ENCODE measurements at places on chromosomes 5 and 9.

GRCh38 chr5:149543361-149544027 is 7.7 kb downstream of the CSNK1A1 start:
- no peak for DNase-seq

DNA sequence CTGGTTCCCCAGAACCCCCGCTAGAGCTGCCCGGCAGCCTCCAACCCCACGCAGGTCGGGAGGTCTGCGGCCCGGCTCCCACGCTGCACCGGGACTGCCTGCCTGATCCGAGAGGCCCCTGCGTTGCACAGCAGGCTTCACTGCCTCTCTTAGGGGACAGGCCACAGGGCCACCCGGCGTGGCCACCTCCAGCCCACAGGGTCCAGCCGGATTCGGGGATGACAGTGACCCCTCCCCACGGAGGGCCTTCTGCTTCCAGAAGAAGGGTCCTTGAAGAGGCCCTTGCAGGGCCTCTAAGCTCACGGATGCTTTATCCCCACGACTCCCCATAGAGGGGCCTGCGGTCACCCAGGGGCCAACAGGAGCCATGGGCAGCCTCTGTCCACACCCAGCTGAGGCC is 66.1 kb upstream of the PPP1R26 start:
- no peak for DNase-seq

- no peak for DNase-seq
These were observed 216.4 kb upstream of the CYLC2 start for GRCh38 chr9:102778746-102779145.

- DNase-seq: no peak
These were observed 1.5 kb downstream of the FAM170A start for GRCh38 chr5:119630752-119631440.

GRCh38 chr5:175021841-175022625 is 297.7 kb downstream of the MSX2 start:
- DNase-seq: no peak

- no peak for DNase-seq
These were observed 17.1 kb downstream of the TERT start for GRCh38 chr5:1277781-1278180.

DNA sequence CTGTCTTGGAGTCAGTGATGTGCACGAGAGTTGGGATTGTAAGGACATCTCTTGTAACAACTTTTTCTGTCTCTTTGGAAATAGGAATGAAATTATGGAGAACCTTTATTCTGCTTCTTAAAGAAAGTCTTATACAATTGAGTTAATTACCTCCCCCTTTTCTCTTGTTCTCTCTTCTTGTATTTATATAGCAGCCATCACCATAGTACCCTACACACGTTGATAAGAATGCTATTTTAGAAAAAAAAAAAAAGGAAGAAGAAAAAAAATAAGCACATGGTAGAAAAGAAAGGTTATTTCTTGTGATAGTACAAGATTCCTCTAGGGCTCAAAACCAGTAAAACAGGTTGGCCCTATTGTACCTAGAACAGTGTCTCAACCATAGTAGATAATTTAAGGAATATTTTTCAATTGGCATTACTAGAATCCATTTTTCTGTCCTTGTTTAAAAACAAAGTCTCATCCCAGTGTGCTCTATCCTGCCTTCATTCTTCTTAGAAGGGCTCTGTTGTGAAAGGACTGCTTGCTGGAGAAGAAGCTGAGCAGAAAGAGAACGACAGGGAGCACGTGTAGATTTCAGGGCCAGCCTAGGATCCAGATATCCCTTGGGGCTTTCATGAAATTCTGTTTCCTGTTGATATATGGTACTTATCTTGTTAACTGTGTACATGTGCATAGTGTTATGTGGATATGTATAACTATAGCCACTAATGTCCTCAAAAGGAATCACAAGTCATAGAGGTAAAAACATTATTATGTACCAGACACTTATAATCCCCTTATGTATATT is 392.3 kb upstream of the MEF2C start:
- DNase-seq: no peak

DNA sequence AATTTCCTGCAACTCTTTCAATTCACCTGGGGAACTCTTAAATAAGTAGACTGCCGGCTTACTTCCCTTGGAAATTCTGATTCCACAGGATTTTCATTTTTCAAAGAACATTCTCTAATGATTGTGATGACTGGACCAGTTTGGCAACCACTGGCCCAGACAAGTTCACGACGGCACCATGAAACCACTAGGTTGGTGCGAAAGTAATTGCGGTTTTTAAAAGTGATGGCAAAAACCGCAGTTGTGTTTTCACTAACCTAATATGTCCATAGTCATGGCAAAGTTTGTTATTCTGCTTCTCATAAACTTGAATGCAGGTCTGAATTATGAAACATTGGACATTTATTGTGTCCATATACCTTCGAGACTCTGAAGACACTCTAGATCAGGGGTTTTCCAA is 317.2 kb downstream of the IRX1 start:
- DNase-seq: no peak

- DNase-seq: no peak
These were observed 7.6 kb downstream of the FOXE1 start for GRCh38 chr9:97860451-97861147.

GRCh38 chr9:85522459-85523092 is 219.2 kb downstream of the AGTPBP1 start:
- DNase-seq: no peak

- no peak for DNase-seq
These were observed 176.4 kb downstream of the KIF4B start for GRCh38 chr5:155189981-155190380.

DNA sequence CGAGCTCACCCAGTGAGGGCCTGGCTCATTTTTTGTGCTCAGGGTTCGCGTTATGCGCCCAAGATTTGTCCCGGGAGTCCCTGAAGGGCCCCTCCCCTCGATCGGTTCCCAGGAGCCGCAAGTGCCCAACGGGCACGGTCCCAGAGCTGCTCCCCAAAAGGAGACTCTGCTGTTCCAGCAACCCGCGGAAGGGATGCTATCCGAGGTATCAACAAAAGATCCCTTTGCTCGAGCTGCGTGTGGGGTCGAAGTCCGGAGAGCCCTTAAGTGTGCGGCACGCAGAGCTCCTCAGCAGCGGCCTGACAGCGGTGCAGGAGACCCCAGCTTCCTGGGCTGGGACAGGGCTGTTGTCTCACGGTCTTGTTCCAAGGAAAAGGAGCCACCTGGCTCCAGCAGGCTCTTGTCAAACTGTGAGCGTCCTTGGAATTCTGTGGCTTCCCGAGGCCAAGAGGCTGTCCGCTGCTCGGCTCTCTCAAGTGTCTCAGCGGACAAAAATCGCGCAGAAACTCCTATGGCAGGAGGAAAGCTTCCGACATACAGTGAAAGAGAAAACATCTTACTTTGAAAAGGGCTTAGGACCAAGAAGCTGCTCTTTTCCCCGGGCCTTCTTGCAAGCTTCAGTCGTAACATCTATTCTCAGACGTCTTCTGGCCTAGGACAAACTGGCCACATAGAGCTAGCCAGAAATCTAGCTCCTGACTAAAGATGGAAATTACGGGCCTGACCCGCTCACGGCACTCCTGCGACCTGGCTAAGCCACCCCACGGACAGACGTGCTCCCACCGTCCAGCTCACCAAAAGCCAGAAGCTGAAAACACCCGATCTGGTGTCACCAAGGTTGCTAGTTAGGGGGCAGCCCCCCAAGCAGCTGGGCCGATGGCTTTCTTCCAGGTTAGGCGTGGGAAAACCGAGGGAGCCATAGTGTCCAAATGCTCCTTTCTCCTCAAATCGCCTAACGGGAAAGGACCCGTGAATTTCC is 2.6 kb upstream of the FOXB2 start:
- no peak for DNase-seq

GRCh38 chr9:20200581-20200980 is 411.7 kb upstream of the SLC24A2 start:
- DNase-seq: no peak

- no peak for DNase-seq
These were observed 77.0 kb downstream of the RXRA start for GRCh38 chr9:134403292-134403681.

- no peak for DNase-seq
These were observed 76.6 kb downstream of the RICTOR start for GRCh38 chr5:38997591-38997990.

DNA sequence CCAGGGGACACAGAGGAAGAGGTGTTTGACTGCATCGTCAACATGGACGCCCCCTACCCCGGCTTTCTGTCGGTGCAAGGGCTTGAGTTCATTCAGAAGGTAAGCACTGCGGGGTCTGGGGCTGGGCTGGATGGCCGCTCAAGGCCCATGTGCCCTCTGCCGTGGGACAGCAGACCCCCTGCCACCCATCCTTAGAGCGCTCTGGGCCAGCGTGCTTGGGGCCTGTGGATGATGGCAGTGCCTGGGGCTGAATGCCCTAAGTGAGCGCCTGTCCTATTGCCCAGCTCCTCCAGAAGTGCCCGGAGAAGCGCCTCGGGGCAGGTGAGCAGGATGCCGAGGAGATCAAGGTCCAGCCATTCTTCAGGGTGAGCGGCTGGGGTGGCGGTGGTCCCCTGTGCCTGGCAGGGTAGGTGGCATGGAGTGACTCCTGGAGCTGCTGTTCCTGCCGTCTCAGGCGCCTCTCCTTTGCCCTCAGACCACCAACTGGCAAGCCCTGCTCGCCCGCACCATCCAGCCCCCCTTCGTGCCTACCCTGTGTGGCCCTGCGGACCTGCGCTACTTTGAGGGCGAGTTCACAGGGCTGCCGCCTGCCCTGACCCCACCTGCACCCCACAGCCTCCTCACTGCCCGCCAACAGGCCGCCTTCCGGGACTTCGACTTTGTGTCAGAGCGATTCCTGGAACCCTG is 3.9 kb downstream of the ZDHHC12 start:
- no peak for DNase-seq

DNA sequence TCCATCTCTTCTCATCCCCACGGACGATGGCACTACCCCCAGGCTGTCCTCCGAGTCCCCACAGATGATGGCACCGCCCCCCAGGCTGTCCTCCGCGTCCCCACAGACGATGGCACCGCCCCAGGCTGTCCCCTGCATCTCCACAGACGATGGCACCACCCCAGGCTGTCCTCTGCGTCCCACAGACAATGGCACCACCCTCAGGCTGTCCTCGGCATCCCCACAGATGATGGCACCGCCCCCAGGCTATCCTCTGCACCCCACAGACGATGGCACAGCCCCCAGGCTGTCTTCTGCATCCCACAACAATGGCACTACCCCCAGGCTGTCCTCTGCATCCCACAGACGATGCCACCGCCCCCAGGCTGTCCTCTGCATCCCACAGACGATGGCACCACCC is 57.4 kb upstream of the PTCH1 start:
- DNase-seq: no peak

DNA sequence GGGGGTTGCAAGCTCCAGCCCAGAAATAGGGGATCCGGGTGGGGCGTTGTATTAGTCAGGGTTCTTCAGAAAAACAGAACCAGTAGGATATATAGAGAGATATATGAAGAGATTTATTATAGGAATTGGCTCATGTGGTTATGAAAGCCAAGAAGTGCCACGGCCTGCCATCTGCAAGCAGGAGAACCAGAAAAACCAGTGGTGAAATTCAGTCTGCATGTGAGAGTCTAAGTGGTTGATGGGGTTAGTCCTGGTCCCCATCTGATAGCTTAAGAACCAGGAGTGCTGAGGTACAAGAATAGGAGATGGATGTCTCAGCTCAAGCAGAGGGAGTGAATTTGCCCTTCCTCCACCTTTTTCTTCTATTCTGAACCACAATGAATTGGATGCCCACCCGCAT is 123.4 kb upstream of the APC start:
- peak; percentile 16 for DNase-seq

DNA sequence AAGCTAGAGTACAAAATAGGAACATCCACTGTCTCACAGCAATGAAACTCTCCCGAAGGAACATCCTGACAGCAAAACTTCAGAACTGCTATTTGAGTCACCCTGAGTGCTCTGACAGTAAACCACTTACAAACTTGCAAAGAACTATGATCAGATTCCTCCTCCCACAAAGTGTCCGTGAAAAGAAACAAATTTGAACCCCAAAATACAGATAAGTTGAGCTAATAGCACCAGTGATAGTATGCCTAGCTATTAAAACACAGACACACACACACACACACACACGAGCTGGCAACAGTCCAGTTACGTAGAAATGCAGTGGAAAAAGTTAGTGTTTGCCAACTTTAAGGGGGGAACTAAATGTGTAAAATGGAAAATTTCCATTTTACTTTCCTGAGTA is 3.1 kb upstream of the GLIS3 start:
- DNase-seq: no peak

DNA sequence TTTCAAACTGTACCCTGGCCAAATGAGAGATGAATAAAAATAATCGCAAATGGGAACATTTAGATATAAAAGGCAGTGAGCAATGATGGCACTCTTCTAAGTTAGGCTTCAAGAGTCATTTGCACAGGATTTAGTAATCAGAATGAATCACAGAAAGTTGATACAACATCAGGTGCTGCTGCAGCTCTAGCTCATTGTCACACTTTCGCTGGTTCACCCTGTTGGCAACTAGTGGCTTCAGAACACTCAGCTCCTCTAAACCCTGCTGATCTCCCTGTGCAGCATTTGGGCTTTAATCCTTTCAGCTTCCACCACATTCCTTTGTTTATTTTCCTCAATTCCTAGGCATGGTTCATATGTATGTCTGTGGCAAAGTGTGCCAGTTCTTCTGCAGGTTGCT is 2071.2 kb upstream of the CDH6 start:
- DNase-seq: no peak

DNA sequence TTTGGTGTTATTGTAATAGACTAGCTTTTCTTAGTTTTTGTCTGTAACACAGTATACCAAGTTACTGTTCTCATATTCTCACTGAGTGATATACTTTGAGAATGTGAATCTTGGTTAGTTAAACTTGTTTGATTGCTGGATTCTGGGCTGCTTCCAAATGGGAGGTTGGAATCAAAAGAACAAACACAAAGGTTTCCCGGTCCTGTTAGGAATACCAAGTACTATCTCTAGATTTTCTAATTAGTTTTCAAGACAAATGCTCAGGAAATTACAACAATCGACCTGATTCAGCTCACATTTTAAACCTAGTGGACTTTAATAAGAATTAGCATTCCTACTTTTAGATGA is 244.3 kb downstream of the CSNK1G3 start:
- no peak for DNase-seq

DNA sequence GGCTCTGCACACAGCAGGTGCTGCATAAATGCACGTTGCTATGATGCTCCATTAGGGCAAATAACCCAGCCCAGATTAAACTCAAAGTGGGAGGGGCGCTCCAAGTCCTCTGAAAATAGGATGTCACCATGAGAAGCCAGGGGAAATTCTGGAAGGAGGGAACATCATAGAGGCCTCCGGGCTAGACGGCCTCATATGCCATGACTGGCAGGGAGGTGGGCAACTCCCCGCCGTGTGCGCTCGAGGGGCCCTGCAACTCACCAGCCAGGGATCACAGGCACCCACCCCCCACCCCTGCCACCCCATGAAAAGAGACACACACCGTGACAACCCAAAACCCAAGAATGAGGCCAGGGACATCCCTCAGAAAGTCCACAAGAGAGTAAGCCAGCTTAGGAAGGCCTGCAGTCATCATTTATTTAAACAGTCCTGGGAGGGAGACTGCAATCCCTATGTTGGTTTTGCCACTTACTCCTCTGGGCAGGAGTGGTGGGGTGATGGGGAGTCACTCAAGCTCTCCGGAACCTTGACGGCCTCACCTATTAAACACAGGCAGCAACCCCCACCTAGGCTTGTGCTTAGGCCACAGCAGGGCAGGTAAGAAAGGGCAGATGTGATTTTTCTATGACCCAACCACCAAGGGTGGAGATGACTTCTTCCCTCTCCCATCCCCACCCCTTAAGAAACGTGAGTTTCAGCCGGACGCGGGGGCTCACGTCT is 4.0 kb downstream of the VAV2 start:
- DNase-seq: no peak

Data from NCI-H510A (cell line).